ENCODE measurements at places on chromosomes 7 and 10.

DNA sequence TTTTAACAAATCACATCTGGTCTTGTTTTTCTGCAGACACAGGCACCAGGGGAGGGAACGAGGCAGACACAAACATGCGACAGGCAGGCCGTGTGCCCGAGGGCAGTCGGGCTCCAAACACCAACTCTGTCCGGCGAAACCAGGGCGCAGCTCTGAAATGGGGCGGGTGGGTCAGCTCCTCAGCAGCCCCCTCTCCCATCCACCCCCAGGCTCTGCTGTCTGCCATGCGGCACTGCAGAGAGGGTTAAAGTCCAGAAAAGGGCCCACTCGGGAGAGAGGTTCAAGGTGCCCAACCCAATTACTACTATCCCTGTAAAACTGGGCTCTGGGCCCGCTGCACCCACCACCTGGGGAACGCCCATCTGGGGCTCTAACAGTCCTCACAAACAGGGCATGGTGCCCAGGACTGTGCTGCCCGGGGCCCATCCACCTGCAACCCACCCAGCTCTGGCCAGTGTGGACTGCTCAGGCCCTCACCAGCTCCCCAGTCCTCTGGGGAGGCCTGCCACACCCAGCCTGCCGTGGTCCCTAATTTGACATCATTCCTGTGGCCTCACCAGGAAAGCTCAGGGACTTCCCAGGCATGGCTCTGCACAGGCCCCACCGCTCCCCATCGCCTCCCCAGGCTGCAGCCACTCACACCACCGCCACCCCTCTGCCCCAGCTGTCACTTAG lies 18.7 kb downstream of the YKT6 start:
- DNase-seq = no peak

DNA sequence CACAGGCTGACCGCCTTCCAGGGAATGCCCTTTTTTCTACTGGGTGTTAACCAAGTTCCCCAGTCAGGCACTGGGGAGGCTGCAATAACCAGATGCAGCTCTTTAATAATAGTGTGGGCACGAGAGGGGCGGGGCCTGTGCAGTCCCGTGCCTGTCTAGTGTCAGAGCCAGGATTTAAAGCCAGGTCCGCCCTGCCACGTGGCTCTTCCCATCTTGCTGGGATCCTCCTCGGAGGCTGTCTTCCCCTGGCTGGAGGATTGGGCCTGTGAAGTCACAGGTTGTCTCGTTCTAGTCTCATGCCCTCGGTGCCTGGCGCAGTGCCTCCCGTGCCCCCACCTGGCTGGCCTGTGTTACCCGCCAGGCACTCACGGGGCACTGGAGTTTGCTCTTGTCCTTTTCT lies 25.2 kb downstream of the TMEM120A start:
- no peak for DNase-seq

DNA sequence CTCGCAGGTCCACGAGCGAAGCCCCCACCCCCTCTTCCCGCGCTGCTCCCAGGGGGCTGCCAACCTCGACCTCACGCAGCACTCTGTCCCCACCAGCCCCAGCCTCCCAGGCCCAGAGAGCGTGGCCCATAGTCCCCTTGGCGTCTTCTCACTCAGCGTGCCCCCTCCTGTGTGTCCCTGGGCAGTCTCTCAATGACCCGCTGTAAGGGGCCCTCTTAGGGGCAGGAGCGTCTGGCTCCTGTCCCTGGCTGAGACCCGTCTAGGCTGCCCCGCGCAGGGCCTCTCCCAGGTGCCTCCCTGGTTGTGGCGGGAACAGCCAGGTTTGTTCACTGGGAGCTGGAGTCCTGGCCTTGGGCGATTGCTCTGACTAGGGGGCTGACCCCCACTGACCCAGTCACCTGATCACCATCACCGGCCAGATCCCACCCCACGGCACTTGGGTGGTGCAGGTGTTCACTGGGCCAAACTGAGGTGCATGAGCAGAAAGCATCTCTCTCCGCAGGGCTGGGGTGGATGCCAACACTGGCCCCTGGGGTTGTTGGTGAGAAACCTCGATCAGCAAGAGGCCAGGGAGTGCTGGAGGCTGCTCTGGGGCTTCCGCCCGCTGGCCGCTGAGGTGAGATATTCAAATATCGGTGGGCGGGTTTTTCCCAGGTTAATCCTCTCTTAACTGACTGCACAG lies 12.6 kb upstream of the WDFY4 start:
- DNase-seq = no peak

DNA sequence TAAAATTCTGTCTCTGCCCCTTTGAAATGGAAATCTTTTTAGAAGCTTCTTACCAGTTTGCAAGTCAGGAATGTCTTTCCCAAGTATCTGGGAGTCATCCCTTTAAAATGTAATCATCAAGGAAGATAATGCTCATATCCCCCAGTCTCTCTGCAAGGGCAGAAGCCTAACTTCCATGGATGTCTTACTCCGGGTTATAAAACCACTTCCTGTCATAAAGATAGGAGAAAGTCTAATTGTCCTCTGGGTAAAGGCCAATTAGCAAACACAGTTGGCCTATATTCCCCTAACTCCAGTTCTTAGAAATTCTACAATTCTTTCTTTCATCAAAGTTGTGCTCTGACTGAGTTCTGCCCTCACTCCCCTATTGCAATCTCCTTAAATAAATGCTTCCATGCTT lies 1631.5 kb upstream of the LRRTM3 start:
- DNase-seq = no peak

DNA sequence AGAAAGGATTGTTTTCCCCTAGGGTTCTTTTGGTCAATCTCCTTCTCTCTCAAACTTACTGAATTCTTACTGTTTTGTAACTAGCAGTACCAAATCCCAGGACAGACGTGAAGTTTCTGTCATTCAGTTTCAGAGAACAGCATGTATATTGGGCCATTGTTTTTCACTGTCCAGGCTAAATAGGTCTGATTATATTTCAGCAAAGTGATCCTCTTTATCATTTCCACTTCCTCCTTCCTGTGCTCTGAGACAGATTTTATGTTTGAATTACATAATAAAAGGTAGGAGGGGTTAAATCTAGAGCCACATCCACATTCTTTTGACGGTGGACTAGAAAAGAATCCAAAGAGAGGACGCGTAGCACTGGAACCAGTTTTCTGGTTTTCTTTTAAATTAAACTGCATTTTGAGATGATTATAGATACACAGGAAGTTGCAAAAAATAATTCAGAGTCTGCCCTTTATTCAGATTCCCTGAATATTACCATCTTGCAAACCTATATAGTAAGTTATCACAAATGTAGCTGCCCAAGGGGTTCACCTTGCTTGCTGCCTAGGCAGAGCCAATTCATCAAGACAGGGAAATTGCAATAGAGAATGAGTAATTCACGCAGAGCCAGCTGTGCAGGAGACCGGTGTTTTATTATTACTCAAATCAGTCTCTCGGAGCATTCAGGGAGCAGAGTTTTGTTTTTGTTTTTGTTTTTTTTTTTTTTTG lies 40.1 kb downstream of the AKR1E2 start:
- no peak for DNase-seq

DNA sequence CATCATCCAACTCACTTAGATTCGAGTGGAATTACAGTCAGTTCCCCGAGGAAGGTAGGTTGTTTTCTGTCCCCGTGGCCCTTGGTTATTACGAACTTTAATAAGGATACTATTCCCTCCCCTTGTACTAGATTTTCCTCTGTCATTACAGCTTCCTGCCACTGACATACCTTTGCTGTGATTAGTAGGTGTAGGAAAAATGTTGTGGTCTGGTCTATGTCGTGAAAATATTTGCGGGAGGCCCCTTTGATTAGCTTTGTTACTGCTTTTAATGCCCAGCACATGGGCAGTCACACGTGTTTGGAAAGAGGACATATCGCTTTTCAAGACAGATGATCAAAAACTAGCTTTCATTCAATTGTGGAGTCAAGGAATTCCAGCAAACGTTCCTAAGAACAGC lies 92.2 kb downstream of the GATA3 start:
- DNase-seq = no peak

- DNase-seq = no peak
Measured at GRCh38 chr7:139702313-139702731, 75.5 kb downstream of the HIPK2 start.

DNA sequence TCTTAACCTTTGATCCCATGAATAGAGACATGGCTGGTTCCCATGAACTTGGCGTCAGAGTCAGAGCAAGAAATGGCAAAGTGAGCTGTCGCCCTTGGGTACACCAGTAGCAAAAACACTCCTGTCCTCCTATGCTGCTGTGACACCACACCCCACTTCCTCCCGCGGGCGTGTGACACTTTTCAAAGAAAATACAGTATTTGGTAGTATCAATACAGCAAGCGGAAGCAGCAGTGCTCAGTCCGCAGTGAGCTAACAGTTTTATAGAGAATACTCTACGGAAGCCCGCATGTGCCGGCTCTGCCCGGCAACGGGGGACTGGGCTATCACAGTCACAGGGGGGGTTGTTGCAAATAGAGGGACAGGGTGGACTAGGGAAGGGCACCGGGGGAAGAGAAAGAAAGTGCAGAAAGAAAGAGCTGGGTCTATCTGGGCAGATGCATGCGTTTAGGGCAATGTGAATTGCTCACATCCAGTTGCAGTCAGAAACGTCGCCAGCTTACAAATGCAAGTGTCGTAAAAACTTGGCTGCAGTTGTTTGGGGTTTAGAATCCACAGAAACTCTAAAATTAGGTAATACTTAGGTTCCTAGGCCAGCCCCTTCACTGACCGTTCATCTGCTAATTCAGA lies 49.8 kb downstream of the PRKCQ start:
- no peak for DNase-seq

DNA sequence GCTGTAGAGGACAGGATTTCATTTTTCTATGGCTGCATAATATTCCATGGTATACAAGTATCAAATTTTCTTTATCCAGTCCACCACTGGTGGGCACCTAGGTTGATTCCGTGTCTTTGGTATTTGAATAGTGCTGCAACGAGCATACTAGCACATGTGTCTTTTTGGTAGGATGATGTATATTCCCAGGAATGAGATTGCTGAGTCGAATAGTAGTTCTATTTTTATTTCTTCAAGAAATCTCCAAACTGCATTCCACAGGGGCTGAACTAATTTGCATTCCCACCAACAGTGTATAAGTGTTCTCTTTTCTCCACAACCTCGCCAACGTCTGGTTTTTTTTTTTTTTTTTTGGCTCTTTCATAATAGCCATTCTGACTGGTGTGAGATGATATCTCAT lies 550.0 kb downstream of the REEP3 start:
- no peak for DNase-seq

DNA sequence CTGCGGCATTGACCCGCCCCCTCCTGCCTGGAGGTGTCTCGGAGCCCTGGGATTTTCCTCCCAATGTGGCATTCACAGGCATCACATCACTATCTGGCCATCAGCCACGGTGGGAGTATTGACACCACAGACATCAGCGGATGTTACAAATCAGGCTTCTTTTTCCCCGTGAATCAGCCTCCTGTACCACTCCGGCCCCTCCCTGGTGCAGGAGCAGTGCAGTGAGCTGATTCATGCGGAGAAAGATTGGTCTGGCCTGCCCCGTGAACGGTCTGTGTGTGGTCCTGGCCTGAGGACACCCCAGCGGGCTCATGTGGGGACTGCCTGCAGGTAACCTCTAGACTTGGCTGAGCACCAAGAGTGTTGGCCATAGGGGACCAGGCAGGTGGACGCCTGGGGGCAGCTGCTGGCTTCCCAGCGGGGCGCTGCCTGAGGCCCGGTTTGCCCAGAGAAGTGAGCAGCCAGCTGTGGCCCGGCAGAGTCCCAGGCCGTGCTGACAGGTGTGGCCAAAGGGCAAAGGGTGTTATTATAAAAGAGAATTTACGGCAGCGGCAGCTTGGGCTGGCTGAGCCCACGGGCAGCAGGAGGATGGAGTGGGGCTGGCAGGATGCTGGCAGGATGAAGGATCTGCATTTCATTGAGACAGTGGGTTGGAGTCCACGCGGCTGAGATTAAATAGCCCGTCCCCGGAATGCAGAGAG lies 32.1 kb upstream of the GNA12 start:
- DNase-seq = peak; percentile 56

DNA sequence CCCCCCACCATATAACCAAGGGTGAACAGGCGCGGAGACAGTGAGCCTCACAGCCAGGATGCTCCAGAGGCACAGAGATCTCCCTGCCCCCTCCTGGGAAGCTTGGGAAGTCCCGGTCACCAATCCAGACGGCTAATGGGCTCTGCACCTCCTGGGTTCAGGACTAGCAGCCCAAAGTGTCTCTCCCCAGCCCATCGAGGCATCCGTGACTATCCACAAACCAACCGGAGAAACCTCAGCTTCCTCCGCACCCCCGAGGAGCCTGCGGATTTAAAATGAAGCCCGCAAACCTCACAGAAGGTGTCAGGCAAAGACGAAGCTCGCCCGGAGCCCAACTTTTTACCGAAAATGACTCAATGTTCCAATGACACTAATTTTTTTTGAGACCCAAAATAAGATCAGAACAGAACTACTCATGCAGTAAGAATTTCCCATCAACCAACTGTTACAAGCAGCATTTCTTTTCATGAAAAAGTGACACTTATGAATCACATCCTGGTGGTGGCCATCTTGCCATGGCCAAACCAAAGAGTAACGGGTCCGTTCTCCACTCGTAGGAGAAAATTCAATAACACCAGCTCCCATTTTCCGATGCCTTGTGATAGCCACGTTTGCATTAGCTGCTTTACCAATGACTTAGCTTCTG lies 6.0 kb downstream of the PDGFA start:
- DNase-seq = no peak

- no peak for DNase-seq
Measured at GRCh38 chr10:116612107-116612769, 8.5 kb upstream of the PNLIPRP2 start.

DNA sequence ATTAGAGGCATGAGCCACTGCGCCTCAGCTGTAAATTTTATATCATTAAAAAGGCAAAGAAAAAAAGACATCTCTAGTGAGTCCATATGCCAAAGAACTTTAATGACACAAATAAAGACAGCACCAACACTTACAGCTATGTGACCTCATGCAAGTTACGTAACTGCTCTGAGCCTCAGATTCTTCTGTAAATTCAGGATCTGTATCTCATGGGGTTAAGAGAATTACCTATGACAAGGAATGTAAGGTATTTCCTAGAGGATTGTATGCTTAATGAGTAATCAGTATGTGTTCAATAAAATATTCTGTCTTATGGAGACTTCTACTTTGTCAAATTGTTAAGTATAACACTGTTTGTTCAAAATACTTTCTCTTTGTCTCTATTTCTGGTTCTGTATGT lies 274.0 kb upstream of the GLI3 start:
- DNase-seq = no peak

- no peak for DNase-seq
Measured at GRCh38 chr10:51344371-51344770, 270.1 kb downstream of the PRKG1 start.

DNA sequence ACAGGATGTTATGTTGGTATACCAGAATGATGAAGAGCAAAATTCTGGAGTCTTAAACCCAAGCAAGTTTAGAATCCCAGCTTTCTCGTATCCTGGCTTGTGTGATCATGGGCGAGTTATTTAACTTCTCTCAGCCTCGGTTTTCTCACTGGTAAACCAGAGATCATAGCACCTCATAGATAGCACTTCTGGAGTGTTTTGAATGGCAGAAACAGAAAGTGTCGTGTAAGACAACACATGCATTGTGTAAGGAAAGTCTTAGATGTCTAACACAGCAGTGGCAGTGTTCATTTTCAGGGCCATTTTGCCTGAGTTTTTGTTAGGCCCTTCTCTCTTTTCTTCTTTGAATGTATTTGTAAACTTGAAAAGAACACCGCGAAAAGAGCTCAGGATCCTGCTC lies 465.1 kb downstream of the AUTS2 start:
- DNase-seq = no peak

- no peak for DNase-seq
Measured at GRCh38 chr10:59557642-59558041, 152.0 kb downstream of the SLC16A9 start.

- DNase-seq = no peak
Measured at GRCh38 chr10:98536551-98536950, 89.8 kb upstream of the HPS1 start.

- DNase-seq = no peak
Measured at GRCh38 chr7:122013065-122013464, 131.0 kb downstream of the AASS start.

GRCh38 chr10:104707602-104708459 lies 66.7 kb downstream of the SORCS3 start:
- no peak for DNase-seq

Data from SHP77 treated with DMSO at 0.1 percent for 48 hours (cell line).